Activated naive CD8-positive, alpha-beta T cell treated with anti-CD3 and anti-CD28 coated beads, Interleukin-2, amount 10 ng/mL, durations not matched to agents 7 days and 5 days (primary cell): ENCODE measurements at places on chromosomes 2 and 18. TPM values are rescaled to one million over a fixed set of nuclear protein-coding genes. Genes with fewer than 3 reads are reported as not detected.

The DSG4 gene
- total RNA-seq = not detected

DNA sequence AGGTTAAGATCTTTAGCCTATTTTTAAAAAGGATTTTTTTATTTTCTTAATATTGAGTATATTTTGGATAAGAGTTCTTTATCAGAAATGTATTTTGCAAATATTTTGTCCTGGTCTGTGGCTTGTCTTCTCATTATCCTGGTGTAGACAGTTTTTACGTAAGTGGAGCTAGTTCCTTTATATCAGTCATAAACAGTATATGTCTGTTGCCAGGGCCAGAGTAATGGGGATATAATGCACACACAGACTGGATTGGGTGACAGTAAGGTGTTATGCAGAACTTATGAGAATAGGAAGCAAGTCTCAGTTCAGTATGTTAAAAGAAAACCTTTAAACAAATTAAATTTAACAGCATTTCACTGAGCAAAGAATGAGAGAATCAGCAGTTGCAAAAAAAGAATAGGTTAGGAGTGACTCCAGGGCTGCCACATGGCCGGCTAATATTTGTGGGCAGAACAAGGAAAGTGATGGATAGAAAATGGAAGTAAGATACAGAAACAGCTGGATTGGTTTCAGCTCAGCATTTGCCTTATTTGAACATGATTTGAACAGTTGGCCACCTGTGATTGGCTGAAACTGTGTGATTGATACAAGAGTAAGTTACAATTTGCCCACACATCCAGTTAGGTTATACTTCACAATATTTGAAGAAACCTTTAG is 61.1 kb upstream of the ZNG1B start:
- H3K4me3 ChIP-seq = no peak overlapping the region
- peaks cover 17% of the 10 kb centered on the region for H3K27me3 ChIP-seq
- H3K4me1 ChIP-seq = peaks cover 7% of the 10 kb centered on the region
- peaks cover 2% of the 10 kb centered on the region for H3K36me3 ChIP-seq
- no peak for DNase-seq

GRCh38 chr2:162301151-162301804 is 17.2 kb downstream of the IFIH1 start:
- H3K4me1 ChIP-seq = peaks cover 8% of the 10 kb centered on the region
- no peak for DNase-seq
- no peak overlapping the region for H3K4me3 ChIP-seq
- no peaks in the 10 kb centered on the region for H3K27me3 ChIP-seq
- no peak overlapping the region for H3K27ac ChIP-seq

DNA sequence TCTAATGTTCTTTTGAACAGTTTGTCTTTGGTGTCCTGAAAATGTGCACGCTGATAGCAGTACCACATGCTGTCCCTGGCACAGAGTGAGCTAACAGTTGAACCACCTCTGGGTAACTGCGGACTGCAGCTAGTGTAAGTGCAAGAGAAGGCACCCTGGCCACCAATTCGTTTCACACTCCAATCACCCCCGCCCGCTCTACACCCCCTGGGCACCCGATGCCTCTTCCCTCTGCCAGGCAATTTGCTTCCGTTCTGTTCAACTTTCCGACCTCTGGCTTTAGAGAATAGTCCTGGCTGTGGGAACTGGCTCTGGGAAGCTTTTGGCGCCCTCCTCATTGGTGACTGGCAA is 1.4 kb downstream of the DOCK10 start:
- peaks cover 45% of the 10 kb centered on the region for H3K4me1 ChIP-seq
- H3K27me3 ChIP-seq = peaks cover 16% of the 10 kb centered on the region
- no peak for DNase-seq
- peaks cover 25% of the 10 kb centered on the region for H3K36me3 ChIP-seq
- H3K27ac ChIP-seq = peak overlapping the region; percentile 96
- H3K4me3 ChIP-seq = peak overlapping the region; percentile 95

DNA sequence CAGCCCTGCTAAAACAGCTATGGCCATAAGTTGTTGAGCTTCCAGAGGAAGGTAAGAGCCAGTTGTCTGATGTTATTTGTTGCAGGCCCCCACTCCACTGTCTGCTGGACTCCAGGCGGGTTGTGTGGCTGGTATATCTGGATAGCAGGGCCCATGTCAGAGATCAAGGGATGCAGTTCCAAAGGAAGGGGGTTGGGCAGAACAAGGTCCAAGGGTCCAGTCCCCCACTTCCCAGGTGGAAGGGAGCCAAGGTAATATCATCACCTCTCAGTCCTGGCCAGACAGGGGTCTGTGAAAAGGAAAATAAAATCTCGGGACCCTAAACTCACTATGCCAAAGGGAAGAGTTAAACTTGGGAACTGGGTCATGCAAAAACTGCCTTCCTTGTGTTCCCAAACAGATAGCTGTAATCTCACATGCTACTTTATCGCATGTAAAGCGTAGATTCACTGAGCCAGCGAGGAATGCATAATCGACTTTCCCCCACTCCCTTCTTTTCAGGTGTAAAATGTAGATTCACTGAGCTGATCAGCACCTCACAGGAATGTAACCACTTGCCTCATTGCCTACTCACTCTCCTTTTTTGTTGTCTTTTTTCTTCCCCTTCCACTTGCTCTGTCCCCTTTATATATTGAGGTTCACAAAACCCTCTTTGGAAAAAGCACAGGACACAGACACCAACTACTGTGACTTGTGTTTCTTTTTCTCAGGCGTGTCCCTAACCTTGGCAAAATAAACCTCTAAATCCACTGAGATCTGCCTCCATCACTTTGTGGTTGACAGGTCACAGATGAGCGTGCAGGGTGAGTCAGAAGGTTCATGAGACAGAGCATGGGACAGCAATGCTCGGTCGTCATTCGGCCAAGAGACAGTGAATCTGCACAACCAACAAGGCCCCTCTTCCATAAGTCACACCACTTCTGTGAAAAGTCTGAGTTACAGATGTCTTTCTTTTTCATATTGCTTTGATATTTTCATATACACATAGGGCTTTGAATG is 255.3 kb upstream of the SIX2 start:
- H3K4me1 ChIP-seq = peaks cover 6% of the 10 kb centered on the region
- H3K27me3 ChIP-seq = peaks cover 14% of the 10 kb centered on the region
- H3K4me3 ChIP-seq = no peak overlapping the region
- no peak overlapping the region for H3K27ac ChIP-seq
